ENCODE measurements at places on chromosomes 16 and 17. TPM values are rescaled to one million over a fixed set of nuclear protein-coding genes. Genes with fewer than 3 reads are reported as not detected.

Gene EVI2A
- 31.7 TPM for total RNA-seq

Gene ZDHHC7
- 20.7 TPM for total RNA-seq

Gene ULK2
- 6.3 TPM for total RNA-seq

Gene ABCA9
- total RNA-seq: not detected

Gene CPNE2
- 20.6 TPM for total RNA-seq

Gene CSH1
- not detected for total RNA-seq

Gene ARHGAP23
- total RNA-seq: 0.47 TPM

Gene NAGLU
- total RNA-seq: 11.4 TPM

Gene C1QTNF8
- not detected for total RNA-seq

Gene OTOP2
- total RNA-seq: not detected

Gene HSD17B1
- 0.49 TPM for total RNA-seq

Gene ITGAX
- 5.4 TPM for total RNA-seq

Gene RHBDF1
- total RNA-seq: not detected

Gene RGS9
- total RNA-seq: 1.9 TPM

Gene P2RX1
- total RNA-seq: 0.43 TPM

Gene LRRC37A
- total RNA-seq: 1.8 TPM

Gene CCT6B
- 1.4 TPM for total RNA-seq

Gene SAMD14
- total RNA-seq: 1.3 TPM

Gene AXIN1
- total RNA-seq: 24.1 TPM

Gene PYDC1
- not detected for total RNA-seq

Gene NSRP1
- total RNA-seq: 24.3 TPM

Gene KRTAP1-1
- not detected for total RNA-seq

Gene RHBDL3
- total RNA-seq: not detected

Gene HAS3
- 0.11 TPM for total RNA-seq

Gene NGFR
- not detected for total RNA-seq

Gene NPIPB13
- 14.7 TPM for total RNA-seq

Gene ZNF286A
- total RNA-seq: 44.7 TPM

Gene STH
- not detected for total RNA-seq

Gene KRTAP2-1
- not detected for total RNA-seq

Gene BIRC5
- 90.6 TPM for total RNA-seq

Gene NR1D1
- total RNA-seq: 6.5 TPM

Gene WNT3
- total RNA-seq: not detected

Gene USP36
- total RNA-seq: 86.3 TPM

Gene KRT33A
- total RNA-seq: not detected

Gene SERPINF2
- total RNA-seq: 0.11 TPM

Gene CLDN7
- total RNA-seq: 1.7 TPM

Gene CIITA
- 5.3 TPM for total RNA-seq

Gene TPSB2
- not detected for total RNA-seq

Gene HSD3B7
- total RNA-seq: 0.45 TPM

Gene TBC1D3
- total RNA-seq: not detected

Gene ADAD2
- total RNA-seq: 0.16 TPM

Gene FBXO31
- total RNA-seq: 32.7 TPM

Gene ANKRD40CL
- not detected for total RNA-seq

Gene NOS2
- total RNA-seq: not detected

Gene TMEM170A
- total RNA-seq: 27.1 TPM

Gene SPEM2
- total RNA-seq: not detected

Gene CD300LB
- not detected for total RNA-seq

Gene SLC5A11
- 0.18 TPM for total RNA-seq

Gene RGS11
- not detected for total RNA-seq

Gene ACACA
- total RNA-seq: 68.2 TPM

Gene GDPD3
- 4.5 TPM for total RNA-seq

Gene SSH2
- total RNA-seq: 37.5 TPM

Gene SLC16A6
- total RNA-seq: 2.8 TPM

Measured in activated CD8-positive, alpha-beta T cell treated with anti-CD3 and anti-CD28 coated beads for 36 hours (primary cell).